Activated CD4-positive, alpha-beta memory T cell treated with anti-CD3 and anti-CD28 coated beads, Interleukin-2, amount 10 ng/mL, durations not matched to agents 7 days and 5 days (primary cell): ENCODE measurements at places on chromosomes 1 and 21. TPM values are rescaled to one million over a fixed set of nuclear protein-coding genes. Genes with fewer than 3 reads are reported as not detected.

The LRRIQ3 gene
- total RNA-seq: 0.63 TPM

The FAM72A gene
- 34.1 TPM for total RNA-seq

The OR2L3 gene
- total RNA-seq: not detected

The IGSF9 gene
- total RNA-seq: not detected

The CRABP2 gene
- 1.2 TPM for total RNA-seq

The CASQ2 gene
- total RNA-seq: not detected

The F11R gene
- total RNA-seq: 13.9 TPM

The CELA3B gene
- not detected for total RNA-seq

The MUL1 gene
- total RNA-seq: 21.8 TPM

The CNST gene
- total RNA-seq: 36.2 TPM

DNA sequence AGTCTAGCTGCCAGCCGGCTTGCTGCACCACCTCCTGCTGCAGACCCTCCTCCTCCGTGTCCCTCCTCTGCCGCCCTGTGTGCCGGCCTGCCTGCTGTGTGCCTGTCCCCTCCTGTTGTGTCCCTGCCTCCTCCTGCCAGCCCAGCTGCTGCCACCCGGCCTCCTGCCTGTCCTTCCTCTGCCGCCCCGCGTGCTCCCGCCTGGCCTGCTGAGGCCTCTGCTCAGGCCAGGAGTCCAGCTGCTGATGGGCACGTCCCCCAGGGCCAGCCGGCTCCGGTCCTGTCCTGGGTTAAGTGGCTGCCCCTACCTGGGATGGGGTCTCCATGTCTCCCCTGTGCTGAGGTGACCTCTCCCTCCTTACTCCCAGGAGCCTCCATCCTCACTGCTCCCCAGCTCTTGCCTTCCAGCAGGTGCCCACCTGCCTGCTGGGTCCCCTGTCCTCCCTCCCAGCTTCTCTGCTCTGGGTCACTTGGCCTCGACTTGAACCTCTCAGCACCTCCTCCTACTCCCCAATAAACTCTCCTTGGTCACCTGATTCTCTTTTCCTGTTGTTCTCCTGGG lies 870 bp downstream of the KRTAP10-8 start:
- no peak for DNase-seq
- no peak overlapping the region for H3K27ac ChIP-seq
- H3K4me1 ChIP-seq: peaks cover 8% of the 10 kb centered on the region

GRCh38 chr1:26405281-26405915 lies 5.2 kb upstream of the LIN28A start:
- H3K27me3 ChIP-seq: peaks cover 43% of the 10 kb centered on the region
- H3K27ac ChIP-seq: no peak overlapping the region
- peak; percentile 6 for DNase-seq
- H3K4me1 ChIP-seq: peaks cover 15% of the 10 kb centered on the region

DNA sequence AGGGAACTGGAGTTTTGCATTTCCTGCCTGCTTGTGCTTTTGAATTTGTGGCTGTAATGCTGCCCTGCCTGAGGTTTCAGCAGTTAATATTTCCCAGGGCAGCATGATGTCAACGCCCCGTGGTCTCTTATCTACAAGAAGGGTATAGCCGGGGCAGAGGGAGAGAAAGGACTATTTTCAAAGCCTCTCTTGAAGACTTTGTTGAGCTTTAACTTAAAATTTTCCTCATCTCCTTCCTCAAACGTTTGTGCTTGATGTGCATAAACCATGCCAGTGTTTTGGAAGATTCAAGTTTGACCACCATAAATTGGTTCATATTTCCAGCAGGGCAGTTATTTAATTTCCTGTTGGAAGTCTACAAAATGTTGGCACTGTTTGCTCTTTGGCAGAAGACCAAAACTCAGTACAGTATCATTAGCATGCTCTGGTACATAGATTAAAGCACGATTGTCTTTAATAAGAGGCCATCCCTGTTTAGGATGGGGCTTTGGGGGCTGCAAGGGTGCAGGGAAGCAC lies 43.4 kb downstream of the ROR1 start:
- H3K36me3 ChIP-seq: no peaks in the 10 kb centered on the region
- DNase-seq: no peak

DNA sequence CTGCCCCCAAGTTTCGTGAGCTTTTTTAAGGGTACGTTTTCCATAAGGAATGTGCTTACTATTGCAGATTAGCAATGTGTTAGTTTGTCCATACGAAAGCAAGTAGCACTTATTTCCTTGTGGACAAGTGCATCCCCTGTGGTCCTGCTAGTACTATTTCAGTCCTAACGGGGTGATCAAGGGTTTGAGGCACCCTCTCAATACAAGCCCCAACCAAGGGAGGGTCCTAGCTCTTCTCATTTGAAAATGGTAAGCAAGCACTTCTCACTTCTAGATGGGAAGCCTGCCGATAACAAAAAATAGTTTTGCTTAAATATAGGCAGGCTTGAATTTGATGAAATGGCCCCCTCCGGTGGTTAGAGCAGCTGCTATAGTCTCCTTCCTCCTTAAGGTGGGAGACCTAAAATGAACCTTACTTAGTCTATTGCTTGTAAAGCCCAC lies 64.0 kb upstream of the HMCN1 start:
- H3K27me3 ChIP-seq: no peaks in the 10 kb centered on the region
- H3K27ac ChIP-seq: no peak overlapping the region
- H3K4me1 ChIP-seq: peaks cover 21% of the 10 kb centered on the region
- H3K4me3 ChIP-seq: no peak overlapping the region
- DNase-seq: peak; percentile 50
- peaks cover 3% of the 10 kb centered on the region for H3K36me3 ChIP-seq

GRCh38 chr1:183942933-183943693 lies 94.4 kb downstream of the COLGALT2 start:
- DNase-seq: no peak
- H3K4me3 ChIP-seq: no peak overlapping the region
- H3K27ac ChIP-seq: no peak overlapping the region
- no peaks in the 10 kb centered on the region for H3K4me1 ChIP-seq
- peaks cover 4% of the 10 kb centered on the region for H3K27me3 ChIP-seq
- peaks cover 2% of the 10 kb centered on the region for H3K36me3 ChIP-seq

GRCh38 chr1:199292896-199293295 lies 654.1 kb downstream of the PTPRC start:
- H3K27ac ChIP-seq: no peak overlapping the region
- H3K36me3 ChIP-seq: no peaks in the 10 kb centered on the region
- no peaks in the 10 kb centered on the region for H3K4me1 ChIP-seq
- no peak overlapping the region for H3K4me3 ChIP-seq
- no peak for DNase-seq

DNA sequence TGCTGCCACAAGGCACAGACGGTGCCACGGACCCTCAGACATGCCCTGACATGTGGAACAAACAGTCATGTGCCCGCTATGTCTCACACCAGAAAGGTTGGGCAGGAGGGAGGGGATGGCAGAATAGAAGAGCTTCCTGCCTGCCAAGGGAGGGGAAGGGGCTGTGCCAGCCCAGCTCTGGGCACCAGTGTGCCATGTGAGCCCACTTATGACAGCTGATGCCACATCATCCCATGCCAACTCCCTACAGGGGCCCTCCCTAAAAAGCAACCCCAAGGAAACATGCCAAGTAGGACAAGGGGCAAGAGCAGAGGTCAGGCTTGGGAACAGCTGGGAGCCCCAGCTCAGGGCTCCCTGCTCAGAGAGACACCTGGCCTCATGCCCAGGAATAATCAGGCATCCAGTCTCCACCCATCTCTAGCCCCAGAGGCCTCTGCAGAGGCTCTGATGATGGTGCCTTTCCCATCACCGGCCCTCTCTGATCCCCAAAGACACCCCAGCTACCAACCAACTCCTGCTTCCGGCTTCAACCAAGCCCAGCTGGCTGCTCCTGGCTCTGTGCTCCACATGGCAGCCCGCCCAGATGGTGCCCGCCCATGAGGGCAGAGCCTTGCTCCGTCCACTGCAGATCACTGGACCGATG lies 10.3 kb downstream of the ADGRB2 start:
- no peak overlapping the region for H3K4me3 ChIP-seq
- H3K36me3 ChIP-seq: no peaks in the 10 kb centered on the region
- H3K27ac ChIP-seq: no peak overlapping the region
- H3K27me3 ChIP-seq: peaks cover 9% of the 10 kb centered on the region
- no peak for DNase-seq
- H3K4me1 ChIP-seq: peaks cover 23% of the 10 kb centered on the region

- no peak overlapping the region for H3K4me3 ChIP-seq
- no peaks in the 10 kb centered on the region for H3K36me3 ChIP-seq
- H3K27me3 ChIP-seq: no peaks in the 10 kb centered on the region
- H3K27ac ChIP-seq: no peak overlapping the region
Observed at GRCh38 chr1:107016376-107016978, 40.0 kb upstream of the PRMT6 start.

DNA sequence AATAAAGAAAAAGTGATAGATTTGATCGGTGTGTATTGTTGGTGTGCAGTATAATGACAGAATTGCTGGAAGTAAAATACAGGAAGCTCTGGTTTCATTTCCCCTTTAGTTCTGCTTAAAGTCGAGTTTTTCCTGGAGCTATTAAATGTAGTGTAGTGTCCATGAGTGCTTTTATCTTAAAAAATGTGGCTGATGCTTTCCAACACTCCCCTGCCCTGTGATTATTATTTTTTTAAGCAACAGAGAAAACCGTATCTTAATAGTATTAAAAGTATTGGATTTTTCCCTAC lies 1.1 kb downstream of the LGALS8 start:
- peaks cover 2% of the 10 kb centered on the region for H3K27me3 ChIP-seq
- peak overlapping the region; percentile 88 for H3K4me3 ChIP-seq

DNA sequence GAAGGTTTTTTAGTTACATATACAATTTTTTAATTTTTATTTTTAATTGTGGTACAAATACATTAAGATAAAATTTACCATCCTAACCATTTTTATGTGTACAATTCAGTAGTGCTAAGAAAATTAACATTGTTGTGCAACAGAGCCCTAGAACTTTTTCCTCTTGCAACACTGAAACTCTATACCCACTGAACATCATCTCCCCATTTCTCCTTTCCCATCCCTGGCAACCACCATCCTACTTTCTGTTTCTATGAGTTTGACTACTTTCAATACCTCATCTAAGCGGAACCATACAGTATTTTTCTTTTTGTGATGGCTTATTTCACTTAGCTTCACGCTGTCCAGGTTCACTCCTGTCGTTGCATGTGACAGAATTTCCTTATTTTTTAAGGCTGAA lies 54.1 kb downstream of the PALMD start:
- H3K4me1 ChIP-seq: peaks cover 16% of the 10 kb centered on the region
- H3K4me3 ChIP-seq: no peak overlapping the region

- no peak for DNase-seq
- H3K27ac ChIP-seq: no peak overlapping the region
- H3K27me3 ChIP-seq: peaks cover 2% of the 10 kb centered on the region
- no peaks in the 10 kb centered on the region for H3K36me3 ChIP-seq
- H3K4me1 ChIP-seq: peaks cover 4% of the 10 kb centered on the region
Observed at GRCh38 chr1:218474128-218474527, 129.0 kb downstream of the TGFB2 start.

GRCh38 chr1:216936779-216937178 lies 213.6 kb upstream of the ESRRG start:
- H3K4me3 ChIP-seq: no peak overlapping the region
- DNase-seq: no peak

- H3K36me3 ChIP-seq: no peaks in the 10 kb centered on the region
- DNase-seq: no peak
- H3K27ac ChIP-seq: no peak overlapping the region
- peaks cover 11% of the 10 kb centered on the region for H3K27me3 ChIP-seq
- H3K4me1 ChIP-seq: peaks cover 2% of the 10 kb centered on the region
Observed at GRCh38 chr1:112061056-112061455, 71.6 kb upstream of the KCND3 start.

GRCh38 chr1:55311057-55311641 lies 96.0 kb upstream of the USP24 start:
- H3K4me1 ChIP-seq: no peaks in the 10 kb centered on the region
- H3K36me3 ChIP-seq: no peaks in the 10 kb centered on the region
- no peak for DNase-seq
- no peak overlapping the region for H3K27ac ChIP-seq

DNA sequence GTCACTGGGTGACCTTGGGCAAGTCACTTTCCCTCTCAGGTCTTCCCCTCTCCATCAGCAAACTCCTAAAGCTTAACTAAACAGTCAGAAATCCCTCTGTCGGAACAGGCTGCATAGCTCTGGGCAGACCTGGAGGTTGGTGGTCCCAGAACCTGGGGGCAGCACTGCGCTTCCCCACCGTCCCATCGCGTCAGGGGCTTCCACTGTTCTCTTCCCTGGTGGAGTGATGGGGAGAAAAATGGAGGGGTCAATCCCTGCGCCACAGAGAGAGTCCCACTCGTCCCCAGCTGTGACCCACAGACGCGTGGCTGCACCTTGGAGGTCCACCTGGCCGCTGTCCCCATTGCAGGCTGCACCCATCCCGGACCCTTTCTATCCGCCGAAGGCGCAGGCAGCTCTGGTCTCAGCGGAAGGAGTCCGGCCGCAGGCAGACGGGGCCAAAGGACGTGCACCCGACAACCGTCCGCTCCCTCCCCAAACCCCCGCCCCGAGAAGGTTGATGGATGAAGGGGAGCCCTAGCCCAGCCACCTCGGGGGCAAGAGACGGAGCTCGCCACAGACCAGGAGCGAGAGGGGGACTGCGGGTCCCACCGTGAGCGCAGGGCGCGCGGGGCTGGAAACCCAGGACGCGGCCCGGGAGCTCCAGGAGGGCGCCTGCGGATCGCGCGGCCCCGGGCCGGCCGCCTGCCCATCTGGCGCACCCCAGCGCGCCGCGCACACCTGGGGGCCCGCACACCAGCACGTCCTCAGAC lies 588 bp upstream of the WNT3A start:
- no peak overlapping the region for H3K4me3 ChIP-seq
- no peak overlapping the region for H3K27ac ChIP-seq
- H3K36me3 ChIP-seq: no peaks in the 10 kb centered on the region

- peaks cover 2% of the 10 kb centered on the region for H3K27me3 ChIP-seq
- H3K4me3 ChIP-seq: no peak overlapping the region
- no peak overlapping the region for H3K27ac ChIP-seq
- no peaks in the 10 kb centered on the region for H3K36me3 ChIP-seq
Observed at GRCh38 chr1:192737306-192737705, 71.5 kb upstream of the RGS2 start.
